Right ventricle myocardium superior (tissue), 1 donor: ENCODE measurements at places on chromosomes 12 and 14.

DNA sequence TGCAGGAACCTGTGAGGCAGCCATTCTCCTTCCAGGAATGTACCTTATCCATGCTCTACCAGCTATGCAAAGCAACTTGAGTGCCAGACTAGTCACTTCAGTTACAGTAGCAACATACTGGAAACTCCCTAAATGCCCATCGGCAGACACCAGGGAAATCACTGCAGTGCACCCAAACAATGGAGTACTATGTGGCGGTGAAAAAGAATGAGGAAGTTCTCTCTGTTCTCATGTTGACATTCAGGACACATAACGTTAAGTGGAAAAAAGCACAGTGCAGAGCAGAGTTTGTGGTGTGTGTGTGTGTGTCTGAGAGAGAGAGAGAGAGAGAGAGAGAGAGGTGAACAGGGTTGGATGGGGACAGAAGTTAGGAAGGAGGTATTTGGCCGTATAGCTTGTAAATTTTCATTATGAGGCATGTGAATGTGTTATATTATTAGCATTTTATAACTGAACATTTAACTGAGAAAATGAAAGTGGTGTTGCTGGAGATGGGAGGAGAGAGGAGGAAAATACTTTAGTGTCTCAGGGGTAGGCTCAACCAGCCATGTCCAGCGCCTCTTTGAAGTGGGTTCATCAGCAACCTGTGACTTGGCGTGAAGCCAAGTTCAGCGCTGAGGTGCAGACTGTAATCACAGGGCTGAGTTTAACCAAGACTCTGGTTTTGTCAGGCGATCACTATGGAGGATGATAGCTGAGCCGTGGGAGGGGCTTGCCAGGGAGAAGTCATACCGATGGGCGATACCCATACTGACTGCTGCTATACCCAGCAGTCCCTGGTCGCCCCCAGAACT, 17.3 kb downstream of the TNFAIP2 start:
- DNase-seq, result no peak

- no peak for DNase-seq
Observed at GRCh38 chr12:100987552-100988521, 193.3 kb downstream of the ANO4 start.

DNA sequence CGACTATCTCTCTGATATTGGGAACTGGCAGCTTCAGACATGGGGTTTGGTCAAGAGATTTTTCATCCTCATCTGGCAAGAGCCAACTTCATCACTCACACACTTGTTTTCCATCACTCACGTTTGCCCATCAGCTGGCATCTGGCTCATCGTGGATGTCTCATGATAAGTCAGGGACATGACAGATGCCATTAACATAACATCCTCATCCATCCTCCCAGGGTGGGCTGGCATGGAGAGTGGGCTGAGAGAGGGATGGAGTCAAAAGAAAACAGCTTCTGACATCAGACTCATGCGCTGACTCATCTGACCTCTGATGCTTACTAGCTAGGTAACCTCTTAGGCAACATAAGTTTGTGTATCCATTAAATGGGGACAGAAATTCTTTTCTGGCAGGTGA, 1.8 kb upstream of the VSX2 start:
- DNase-seq, result no peak

- DNase-seq, result no peak
Observed at GRCh38 chr12:5442251-5443006, 10.5 kb downstream of the NTF3 start.

- no peak for DNase-seq
Observed at GRCh38 chr14:63457498-63457897, 85.7 kb downstream of the PPP2R5E start.

DNA sequence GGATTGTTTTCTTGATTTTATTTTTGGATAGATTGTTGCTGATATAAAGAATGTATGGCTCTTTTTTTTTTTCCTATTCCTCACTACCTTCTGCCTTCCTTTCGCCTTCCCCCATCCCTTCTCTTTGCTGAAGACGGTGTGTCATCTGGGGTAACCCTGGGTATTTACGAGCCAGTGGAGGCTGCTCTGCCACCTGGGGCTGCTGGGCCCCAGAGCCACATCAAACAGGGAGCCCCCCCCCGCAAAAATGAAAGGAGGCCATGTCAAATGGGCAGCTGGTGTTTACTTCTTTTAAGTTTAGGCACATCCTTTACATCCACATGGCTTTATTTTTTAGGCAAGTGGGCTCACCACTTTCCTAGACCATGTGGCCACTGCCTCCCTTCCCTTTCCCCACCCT, 25.4 kb downstream of the CHST11 start:
- no peak for DNase-seq

DNA sequence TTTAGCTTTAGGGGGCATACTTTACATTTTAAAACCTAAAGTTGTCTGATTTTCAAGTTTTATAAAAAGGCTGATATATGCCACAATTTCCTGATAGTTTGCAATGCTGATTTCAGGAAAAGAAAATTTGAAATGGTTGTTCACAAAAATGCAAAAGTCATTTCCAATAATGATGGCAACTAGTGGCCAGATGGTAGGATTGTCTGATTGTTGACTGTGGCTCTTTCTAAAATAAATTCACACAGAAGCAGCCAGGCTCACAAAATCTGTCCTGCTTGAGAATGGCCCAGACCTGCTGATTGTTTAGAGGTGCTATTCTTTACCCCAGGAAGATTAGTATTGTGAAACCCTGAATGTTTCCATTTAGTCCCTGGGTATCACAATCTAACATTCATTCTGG, 220.3 kb downstream of the NELL2 start:
- DNase-seq, result no peak

GRCh38 chr12:32115404-32116104, 8.9 kb downstream of the BICD1 start:
- DNase-seq, result peak; percentile 79

DNA sequence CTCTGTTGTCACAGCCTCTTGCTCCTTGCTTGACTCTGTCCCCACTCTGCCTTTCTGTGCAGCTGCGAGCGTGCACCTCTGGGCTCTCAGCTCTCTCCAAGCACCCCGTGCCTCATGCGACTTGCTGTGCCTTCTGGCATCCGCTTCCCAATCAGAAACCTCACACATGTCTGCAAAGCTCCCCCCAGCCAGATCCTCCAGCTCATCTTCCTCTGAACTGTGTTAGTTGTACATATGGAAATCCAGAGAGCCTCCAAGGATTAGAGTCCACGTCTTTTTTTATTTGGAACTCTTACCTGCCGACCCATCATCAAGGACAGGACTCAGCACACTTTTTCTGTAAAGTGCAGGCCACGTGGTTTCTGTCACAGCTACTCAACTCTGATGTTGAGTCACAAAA, 70.5 kb downstream of the ANO2 start:
- DNase-seq, result no peak

- no peak for DNase-seq
Observed at GRCh38 chr14:68305738-68306137, 486.2 kb downstream of the RAD51B start.

- no peak for DNase-seq
Observed at GRCh38 chr14:78307671-78308070, 137.5 kb downstream of the NRXN3 start.

DNA sequence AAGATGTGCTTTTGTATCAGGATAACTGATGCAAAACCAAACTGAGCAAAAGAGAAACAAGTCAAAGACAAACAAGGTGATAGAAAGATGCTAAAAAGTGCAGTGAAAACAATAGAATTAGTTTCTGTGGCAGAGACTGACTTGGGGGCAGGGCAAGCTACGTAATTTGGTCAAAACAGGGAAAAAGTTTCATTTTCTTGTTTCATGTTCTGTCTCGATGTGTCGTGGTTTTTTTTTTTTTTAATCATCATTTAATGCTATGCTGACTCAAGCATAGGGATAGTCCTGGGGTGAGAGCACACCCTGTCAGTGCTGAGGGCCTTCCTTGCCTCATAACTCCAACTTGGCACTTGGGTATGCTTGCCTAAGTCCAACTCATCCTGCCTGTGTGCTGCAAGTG, 144.1 kb upstream of the PTPRQ start:
- DNase-seq, result no peak

DNA sequence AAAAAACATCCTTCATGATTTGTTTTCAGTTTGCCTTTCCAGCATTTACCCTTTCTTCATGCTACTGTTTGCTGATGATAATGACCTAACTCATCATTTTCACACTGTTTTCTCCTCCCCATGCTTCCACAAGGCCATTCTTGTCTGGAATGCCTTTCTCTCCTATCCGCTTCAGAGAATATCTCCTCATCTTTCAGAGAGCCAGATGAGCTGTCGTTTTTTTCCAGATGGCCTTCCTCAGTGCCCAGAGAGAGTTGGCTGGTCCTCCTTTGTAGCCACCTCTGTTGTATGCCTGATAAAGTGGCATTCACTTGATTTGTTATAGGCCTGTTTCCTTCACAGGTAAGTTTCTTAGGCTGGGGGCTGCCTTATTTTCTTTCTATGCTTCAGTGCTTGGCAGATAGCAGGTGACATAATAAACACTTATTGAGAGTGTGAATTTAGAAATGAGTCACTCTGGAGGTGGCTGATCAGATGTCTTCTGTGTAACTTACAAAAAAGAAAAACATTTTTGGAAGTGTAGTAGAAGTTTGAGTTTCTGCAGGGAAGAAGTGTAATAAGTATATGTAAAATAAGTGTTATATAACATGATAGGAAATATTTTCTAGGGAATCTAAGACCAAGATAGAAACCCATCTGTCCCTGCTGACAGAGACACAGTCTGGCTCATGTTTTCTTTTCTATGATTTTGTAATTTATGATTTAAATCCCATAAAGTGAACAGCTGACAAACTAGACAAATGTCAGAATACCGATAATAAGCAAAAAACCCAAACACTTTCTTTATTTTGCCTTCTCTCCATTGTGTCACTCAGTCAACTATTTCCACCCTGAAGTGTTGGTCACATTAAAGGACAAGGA, 174.5 kb downstream of the DACT1 start:
- DNase-seq, result no peak

GRCh38 chr12:124764451-124764850, 99.2 kb downstream of the SCARB1 start:
- DNase-seq, result peak; percentile 77
